Choroid plexus epithelial cell (primary cell): ENCODE measurements at places on chromosomes 2 and 18.

DNA sequence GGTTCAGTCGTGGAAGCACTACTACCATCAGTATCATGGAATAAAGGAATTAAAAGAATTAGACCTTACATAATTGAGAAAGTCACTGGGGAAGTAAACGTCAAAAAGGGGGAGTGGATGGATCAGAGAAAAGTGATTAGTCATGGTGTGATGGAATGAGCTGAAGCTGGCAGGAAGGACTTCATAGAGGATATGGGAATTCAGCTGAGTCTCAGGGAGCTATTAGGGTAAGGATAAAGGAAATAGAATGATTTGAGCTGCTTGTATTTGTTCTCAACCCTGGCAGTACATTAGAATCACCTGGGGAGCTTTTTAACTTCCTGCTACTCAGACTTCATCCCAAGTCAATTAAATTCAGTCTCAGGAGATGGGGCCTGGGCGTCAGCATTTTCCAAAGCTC is 53.4 kb upstream of the SETBP1 start:
- DNase-seq: peak; percentile 61

GRCh38 chr2:27171351-27171848 is 22.6 kb downstream of the TCF23 start:
- no peak for DNase-seq

DNA sequence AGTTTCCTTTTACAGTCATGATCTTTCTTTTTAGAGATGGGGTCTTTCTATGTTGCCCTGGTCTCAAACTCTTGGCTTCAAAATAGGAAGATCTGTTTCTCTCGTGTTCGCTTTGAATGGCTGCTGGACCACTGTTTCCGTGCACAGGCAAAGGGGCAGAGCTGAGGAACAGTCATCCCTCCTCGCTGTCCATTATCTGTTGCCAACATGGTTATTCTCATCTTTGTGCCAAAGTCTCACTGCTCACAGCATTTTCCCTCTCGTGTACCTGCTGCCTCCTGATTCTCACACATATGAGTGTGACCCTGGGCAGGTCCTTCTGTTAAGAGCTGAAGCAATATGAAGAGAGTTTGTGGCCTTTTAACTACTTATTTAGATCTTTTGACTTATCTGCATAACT is 28.0 kb upstream of the CCNYL1 start:
- DNase-seq: no peak

- DNase-seq: no peak
Observed at GRCh38 chr2:189940913-189941312, 121.6 kb downstream of the MSTN start.

- no peak for DNase-seq
Observed at GRCh38 chr18:35139517-35139916, 98.3 kb downstream of the MAPRE2 start.

- DNase-seq: peak; percentile 20
Observed at GRCh38 chr2:238379096-238379810, 47.5 kb upstream of the ASB1 start.

GRCh38 chr18:78459668-78460067 is 520.0 kb upstream of the SALL3 start:
- no peak for DNase-seq

- no peak for DNase-seq
Observed at GRCh38 chr2:103284750-103285149, 522.9 kb downstream of the TMEM182 start.

DNA sequence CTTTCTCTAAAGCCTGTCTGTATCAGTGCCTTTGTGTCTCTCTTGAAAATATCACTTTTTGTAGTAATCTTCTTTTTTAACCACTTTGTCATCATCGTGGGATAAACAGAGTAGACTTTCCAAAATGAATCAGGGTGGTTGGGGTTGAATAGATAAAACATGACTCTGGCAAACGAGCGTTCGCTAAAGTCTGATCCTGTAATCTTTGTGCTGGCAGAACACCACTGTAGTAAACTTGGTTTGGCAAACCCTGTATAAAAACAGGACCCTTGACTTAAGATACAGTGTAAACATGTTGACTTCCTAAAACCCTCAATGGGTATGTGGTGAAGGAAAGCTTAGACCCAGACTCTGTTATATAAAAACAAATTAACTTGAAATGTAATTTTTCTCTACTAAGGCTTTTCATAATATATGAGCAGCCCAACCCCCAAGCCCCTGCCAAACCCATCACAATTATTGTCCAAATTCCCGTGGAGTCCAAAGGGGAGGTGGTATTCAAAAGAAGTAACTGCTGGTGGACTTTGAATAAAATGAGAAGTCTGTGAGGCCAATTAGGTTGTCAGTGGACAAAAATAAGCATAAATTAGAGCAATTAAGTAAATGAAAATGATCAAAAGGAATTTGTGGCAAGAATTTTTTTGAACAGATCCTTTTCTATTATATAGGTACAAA is 52.2 kb downstream of the COLEC12 start:
- no peak for DNase-seq

DNA sequence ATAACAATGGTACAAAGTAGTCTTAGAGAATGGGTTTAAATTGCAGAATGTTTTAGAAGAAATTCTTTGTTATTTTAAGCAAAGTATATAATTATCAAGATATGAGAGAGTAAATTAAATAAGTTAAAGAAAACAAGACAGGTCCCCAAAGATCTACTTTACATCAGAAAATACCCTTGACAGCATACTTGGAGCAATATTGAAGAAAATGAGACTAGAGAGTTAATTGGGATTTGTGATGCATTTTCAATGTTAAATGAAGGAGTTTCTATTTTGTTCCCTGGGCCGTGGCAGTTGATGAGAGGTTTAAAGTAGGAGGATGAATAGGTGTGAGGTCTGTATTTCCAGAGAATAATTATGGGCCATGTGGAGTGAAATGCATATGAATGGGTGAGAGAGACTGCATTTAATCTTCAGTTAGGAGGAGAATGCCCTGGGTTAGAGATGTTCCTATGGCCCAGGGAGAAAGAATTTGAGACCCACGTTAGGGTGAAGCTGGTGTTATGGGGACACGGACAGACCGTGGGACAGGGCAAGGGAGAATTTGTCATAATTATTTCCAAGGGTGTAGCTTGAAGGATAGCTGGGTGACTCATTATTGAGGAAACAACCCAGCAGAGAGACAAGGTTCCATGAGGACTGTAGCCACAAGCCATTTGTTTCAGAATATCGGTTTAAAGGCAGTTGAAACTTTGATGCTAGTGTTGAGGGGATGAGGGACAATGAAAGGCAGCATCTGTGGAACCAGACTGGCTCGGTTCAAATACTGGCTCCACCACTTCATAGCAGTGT is 22.7 kb downstream of the MGAT5 start:
- no peak for DNase-seq

DNA sequence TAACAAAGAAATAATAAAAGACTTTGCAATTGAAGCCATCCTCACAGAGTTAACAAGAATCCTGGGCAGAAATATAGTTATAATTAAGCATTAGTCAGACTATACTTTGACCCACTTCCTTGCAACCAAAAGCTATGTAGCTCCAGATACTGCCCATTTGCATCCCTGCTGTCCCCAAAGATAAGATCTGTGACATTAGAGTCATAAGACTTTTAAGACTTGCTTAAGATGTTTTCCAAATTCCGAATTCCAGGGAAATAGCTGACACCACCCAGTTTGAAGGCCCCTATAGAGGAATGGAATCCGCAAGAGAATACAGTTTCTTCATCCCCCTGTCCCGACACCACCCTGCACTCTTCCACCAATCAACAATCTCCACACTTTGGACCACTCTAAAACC is 69.5 kb upstream of the TLK1 start:
- DNase-seq: no peak

DNA sequence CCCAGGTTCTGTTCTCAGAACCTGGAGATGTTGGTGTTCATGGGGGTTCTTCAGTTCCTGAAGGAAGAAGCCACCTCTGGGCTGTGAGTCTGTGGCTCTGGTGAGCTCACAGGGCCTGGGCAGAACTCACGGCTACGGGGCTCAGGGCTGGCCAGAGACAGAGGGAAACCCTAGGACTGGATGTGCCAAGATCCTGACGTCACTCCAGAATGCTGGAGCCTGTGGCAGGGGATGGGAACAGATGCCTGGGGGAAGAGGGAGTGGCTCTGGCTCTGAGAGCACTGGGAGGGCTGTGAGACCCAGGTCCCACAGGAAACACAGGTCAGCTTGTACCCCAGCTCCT is at the start of gene OTOF:
OTOF (minus strand) TSS at position 214 of the 343 bp plus-strand sequence.
- peak; percentile 52 for DNase-seq

GRCh38 chr2:169258045-169258601 is 104.2 kb downstream of the LRP2 start:
- DNase-seq: peak; percentile 13

- no peak for DNase-seq
Observed at GRCh38 chr2:21656330-21657075, 532.7 kb downstream of the TDRD15 start.
